CD4-positive, CD25-positive, alpha-beta regulatory T cell (primary cell): ENCODE measurements at places on chromosomes 4 and X. TPM values are rescaled to one million over a fixed set of nuclear protein-coding genes. Genes with fewer than 3 reads are reported as not detected.

Gene DUX4
- not detected for total RNA-seq

Gene NPNT
- not detected for total RNA-seq

Gene CHRNA9
- total RNA-seq: not detected

Gene SNCA
- total RNA-seq: 2.3 TPM

Gene LANCL3
- total RNA-seq: 0.35 TPM

Gene TSC22D3
- 2,718 TPM for total RNA-seq

Gene ZXDA
- 20.0 TPM for total RNA-seq

Gene TCEAL6
- not detected for total RNA-seq

Gene KCTD8
- total RNA-seq: not detected

Gene TMSB15C
- total RNA-seq: 3.8 TPM

Gene CT45A2
- total RNA-seq: not detected

Gene SCRG1
- total RNA-seq: not detected

Gene FAM184B
- total RNA-seq: not detected

Gene ZNF185
- total RNA-seq: 4.4 TPM

Gene CNGA1
- total RNA-seq: not detected

Gene PABPC1L2B
- total RNA-seq: not detected

Gene SOWAHD
- total RNA-seq: not detected

Gene ADAMTS3
- total RNA-seq: not detected
